ENCODE measurements at places on chromosomes 7 and 10.

DNA sequence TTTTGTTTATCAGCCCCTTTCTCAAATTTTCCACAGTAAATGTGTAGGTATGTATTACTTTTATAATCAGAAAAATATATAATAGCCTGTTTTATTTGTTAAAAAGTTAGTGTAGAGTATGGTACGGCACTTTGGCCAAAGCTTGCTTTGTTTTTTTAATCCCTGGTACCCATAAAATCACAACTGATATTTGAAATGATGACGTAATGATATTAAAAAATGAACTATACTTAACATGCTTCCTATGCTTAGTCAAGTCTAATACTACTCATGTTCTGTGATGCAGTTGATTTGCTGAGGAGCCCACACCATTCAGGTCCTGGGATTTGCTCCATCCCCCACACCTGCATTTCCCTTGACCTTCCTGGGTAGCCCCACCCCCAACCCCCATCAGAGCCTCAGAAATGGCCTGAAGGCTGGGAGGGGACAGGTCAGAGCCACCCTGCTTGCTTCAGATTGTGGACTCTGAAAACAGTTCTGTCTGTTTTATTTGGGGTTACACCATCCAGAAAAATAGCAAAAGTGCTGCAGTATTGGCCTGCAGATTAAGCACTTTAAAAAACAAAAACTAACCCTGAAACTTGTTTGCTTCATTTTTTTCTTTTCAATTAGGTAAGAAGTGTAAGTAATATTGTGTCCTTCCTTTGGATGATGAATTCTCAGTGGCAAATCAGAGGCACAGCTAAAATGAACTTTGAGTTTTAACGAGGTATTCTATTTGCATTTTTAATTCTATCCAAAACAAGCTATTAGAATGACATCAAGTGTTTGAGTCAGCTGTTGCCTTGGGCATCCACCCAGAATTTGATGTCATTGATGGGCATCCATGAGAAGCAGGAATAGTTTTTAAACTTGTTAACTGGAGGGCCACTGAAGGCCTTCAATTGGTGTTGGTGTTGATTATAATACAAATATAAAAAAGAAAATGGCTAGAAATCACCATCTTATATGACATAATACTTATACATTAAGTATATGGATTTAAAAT, 23.3 kb downstream of the PLCE1 start:
- DNase-seq: no peak

GRCh38 chr10:69415049-69415448, 1.7 kb downstream of the TACR2 start:
- no peak for DNase-seq

GRCh38 chr10:63464402-63465292, 1.1 kb downstream of the JMJD1C start:
- no peak for DNase-seq

DNA sequence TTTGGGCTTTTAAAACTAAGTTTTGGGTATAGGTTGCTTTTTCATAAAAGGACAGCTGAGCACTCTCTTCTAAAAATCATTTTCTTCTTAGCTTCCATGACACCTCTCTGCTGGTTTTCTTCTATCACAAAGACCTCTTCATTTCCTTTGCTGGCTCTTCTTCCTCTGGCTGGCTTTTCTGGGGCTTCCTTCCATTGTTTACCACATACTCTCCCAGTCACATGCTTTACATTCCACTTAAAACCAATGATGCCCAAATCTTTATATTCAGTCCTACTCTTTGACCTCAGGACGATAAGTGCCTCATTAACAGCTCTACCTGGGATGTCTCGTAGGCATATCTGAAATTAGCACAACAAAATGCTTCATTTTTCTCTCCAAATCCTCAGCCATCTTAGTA, 26.8 kb downstream of the FAM133B start:
- DNase-seq: no peak

DNA sequence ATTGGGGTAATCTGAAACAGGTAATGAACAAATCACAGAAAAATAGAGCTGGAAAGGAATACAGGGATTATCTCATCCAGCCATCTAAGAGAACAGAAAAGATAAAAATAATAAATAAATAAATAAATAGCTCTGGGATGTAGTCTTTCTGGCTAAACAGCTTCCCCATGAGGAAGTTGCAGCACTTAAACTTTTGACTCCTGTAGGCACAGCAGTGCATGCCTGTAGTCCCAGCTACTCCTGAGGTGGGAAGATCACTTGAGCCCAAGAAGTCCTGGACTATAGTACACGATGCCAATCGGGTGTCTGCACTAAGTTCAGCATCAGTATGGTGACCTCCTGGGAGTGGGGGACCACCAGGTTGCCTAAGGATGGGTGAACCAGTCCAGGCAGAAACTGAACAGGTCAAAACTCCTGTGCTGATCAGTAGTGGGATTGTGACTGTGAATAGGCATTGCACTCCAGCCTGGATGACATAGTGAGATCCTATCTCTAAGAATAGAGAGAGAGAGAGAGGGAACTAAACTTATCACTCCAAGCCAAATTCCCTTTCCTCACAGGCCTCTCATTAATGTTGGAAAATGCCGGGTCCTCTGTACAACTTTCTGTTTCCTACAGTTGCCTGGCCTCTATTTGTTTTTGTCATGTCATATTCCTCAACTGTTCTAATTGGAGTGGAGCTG, 61.7 kb upstream of the CDK13 start:
- no peak for DNase-seq

- no peak for DNase-seq
Observed at GRCh38 chr7:8615019-8615418, 181.6 kb downstream of the NXPH1 start.

DNA sequence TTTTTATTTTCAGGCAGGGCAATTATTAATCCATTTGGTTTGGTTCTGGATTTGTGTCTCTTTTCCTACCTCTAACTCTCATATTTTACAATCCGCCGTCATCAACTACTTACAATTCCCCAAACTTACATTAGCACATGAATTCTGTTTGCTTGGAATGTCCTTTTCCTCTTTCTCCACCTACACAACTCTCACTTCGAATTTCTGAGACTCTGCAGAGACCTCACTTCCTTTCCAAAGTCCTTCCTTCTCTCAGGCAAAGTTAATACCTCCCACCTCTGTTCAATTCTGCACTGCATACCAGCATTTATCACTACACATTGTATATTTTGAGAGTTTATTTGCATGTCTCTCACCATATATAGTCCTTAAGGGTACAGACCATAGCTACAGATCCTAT, 122.7 kb upstream of the LRRTM3 start:
- DNase-seq: no peak

GRCh38 chr7:45001826-45002225, 1.8 kb downstream of the CCM2 start:
- no peak for DNase-seq

GRCh38 chr10:66381045-66381444, 544.8 kb upstream of the LRRTM3 start:
- no peak for DNase-seq

DNA sequence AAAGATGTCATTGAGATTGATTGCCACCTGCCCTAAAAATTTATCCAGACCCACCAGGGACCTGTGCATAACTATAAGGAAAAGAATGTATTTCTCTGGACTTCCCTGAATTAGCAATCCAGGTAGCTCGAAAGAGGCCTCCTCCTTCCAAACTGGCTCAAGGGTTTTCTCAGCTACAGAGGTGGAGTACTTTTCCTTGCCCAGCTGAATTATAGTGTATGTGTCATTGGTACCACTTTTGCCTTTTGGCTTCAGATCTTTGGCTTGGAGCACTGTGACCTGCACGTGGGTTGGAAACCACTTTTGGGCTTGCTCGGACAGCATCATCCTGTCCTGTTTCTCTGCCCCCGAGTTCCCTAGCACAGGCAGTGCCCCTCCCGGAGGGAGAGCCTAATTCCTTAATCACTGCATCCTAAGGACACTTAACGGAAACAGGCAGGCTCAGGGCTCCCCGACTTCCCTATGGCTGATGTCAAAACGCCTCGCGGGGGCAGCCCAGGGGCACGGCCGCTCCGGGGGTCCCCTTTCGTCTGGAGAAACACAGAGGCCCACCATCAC, 825 bp downstream of the RAB11FIP2 start:
- DNase-seq: peak; percentile 45

- DNase-seq: peak; percentile 56
Observed at GRCh38 chr7:23106057-23106822, 655 bp downstream of the KLHL7 start.

Measured in muscle of back (tissue), 13 donors.